ENCODE measurements at places on chromosomes 11 and 22.

DNA sequence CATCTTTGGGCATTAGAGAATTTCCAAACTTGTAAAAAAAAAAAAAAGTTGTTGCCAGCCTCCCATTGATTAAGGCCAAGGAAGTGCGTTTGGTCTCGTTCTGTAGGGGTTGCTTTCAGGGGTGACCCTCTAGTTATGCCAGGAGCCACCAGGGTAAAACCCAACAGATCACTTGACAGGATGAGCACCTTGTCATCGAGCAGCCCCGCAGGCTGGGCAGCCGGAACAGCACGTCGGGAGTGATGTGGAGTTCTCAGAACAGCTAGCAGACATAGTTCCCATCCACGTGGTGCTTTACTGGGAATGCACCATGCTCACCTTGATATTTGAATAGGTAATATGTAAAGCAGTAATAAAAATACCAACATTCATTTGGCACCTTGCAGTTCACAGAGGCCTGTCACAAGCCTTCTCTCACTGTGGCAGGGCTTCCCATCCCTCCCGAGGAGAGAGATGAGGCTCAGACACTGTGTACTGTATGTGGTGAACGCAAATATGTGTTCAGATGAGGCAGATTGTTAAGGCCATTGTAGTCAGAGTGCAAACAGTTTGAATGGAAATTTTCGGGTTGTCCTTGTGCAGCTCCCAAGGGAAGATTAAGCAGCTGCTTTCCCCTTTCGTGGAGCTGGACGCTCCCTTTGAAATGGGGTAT lies 70.9 kb upstream of the SORL1-AS1 start:
- DNase-seq, result no peak

DNA sequence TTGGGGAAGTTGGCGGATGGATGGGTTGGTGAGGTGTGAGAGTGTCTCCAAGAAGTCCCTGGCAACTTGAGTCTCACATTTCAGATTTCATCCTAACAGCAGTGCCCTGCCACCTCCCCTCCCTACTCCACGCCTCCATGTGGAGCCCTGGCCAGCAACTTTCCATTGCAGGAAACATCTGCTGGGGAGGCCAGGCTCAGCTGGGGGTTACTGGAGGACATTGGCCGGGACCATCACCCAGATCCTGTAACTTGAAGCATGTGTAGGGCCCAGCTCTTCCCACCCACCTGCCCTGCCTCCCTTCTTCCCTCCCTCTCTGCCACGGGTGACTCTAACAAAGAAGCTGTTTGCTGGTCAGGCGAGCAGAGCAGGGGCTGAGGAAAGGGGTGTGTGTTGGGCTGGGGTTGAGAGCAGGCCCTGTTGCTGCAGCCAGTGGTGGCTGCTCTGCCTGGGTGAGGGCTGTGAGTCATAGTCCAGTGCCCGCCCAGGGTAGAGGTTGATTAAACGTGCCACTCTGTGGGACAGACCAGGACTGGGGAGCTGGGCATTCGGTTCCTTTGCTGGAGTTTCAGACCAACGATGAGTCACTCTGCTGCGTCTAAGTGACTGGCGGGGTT lies 64.0 kb downstream of the SCN3B start:
- DNase-seq, result peak; percentile 52

- DNase-seq, result peak; percentile 20
Measured at GRCh38 chr11:128776424-128777284, 82.8 kb downstream of the FLI1 start.

GRCh38 chr22:26912655-26913345 lies 255.4 kb downstream of the MIAT start:
- DNase-seq, result no peak

DNA sequence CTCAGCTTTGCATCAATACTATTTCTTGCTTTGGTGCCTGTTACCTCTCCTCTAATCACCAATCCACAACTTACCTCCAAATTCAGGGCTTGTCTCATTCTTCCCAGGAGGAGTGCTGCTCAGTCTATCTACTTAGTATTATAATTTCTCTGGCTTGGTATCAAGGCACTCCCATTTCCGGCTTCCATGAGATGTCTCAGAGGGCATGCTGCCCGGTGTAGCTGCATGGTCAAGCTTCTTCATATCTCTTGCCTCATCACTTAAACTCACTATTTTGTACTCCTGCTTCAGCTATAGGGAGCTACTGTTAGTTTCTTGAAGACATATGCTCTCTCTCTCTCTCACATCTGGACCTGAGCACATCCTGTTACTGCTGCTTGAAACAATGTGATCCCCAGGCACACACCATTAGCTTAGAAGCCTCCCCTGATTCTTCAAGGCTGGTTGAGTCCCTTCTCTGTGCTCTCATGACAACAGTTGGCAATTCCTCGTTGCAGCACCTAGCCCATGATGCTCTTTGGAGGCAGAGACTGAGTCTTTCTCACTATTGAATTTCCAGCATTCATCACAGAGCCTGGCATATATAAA lies 182.8 kb upstream of the SYN3 start:
- DNase-seq, result no peak

- DNase-seq, result no peak
Measured at GRCh38 chr11:22477312-22477711, 139.1 kb downstream of the SLC17A6 start.

GRCh38 chr22:24973872-24974271 lies 21.4 kb downstream of the KIAA1671 start:
- DNase-seq, result no peak

DNA sequence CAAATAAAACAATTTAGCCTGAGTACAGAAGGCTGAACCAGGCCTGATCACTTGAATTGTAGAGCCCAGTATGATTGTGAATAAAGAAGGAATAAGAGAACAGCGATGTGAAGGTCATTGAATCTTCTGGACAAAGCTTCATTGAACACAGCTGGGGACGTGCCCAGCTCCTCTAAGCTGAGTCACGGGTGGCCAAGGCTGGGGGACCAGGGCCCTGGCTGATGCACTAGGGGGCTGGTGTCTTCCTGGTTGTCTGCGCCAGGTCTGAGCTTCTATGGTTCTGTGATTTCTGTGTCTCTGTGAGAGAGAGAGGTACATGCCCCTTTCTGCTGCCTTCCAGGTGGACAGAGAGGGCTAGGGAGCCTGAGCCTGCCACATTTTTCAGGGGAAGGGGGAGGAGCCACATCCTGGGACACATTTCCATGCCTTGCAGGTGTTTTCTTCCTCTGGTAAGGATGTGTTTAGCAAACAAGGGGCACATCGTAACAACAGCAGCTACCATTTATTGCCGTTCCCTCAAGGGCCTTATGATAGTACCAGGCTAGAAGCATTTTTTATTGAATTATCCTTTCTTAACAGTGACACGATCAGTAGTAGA lies 135.7 kb downstream of the C11orf91 start:
- DNase-seq, result peak; percentile 26

DNA sequence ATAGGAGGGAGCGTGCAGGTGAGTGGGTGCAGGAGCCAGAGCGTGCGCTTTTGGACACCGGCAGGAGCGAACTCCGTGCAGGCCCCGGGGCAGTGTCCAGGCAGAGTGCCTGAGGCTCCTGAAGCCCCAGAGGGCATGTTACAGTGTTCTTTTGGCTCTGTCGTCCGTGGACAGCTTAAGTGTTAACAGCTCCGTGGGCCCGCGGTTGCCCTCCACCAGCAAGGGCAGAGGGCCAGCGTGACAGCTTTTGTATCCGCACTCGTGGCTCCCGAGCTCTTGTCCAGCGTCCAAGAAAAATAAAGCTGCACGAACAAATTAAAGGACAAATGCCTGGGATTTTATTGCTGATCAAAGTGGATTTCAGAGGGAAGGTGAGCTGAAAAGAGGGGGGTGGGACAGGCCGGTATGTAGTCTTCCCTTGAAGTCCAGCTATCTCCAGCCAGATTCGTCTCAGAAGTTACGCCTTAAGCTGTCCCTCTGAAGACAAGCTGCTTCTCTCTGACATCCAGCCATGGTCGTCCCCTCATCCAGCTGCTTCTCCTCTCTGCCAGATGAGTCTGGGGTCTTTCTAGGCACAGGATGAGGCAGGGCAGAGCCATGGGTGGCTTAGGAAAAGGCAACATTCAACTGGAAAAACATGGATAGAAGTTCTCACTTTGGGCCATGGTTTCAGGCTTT lies 968 bp upstream of the TMEM109 start:
- no peak for DNase-seq

GRCh38 chr11:77086521-77087472 lies 15.8 kb upstream of the OMP start:
- peak; percentile 22 for DNase-seq

GRCh38 chr11:96279018-96279895 lies 63.7 kb downstream of the MAML2 start:
- peak; percentile 57 for DNase-seq

DNA sequence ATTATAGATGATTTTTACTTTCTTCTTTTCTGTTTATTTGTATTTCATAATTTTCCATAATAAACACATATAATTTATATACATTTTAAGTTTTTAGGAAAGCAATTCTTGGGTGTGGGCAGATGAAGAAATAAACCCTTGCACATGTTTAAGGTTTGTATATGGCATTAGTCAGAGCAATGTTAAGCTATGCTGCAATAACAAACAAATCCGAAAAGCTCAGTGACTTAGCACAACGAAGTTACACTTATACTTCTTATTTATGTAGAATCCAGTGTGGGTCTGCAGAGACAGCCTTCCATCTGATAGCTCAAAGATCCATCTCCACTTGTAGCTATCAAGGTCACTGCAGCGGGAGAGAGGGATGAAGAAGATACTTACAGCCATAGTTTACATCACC lies 68.5 kb upstream of the BARX2 start:
- no peak for DNase-seq

DNA sequence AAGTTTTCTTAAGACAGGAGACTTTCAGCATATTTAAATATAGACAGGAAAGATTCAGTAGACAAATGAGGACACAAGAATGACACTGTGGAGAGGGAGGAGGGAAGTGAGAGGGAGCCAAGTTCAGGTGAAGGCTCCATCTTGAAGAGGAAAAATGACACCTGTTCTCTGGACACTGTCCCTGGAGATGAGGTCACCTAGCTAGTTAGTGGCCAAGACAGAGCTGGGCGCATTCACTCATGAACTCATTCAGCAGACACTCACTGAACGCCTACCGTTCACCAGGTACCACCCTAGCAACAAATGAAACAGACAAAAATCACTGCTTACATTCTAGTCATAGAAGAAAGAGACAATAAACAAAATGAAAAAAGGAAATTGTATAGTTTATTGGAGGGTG lies 103.3 kb upstream of the PARVA start:
- DNase-seq, result no peak

GRCh38 chr11:64152841-64153691 lies 12.8 kb downstream of the MACROD1 start:
- DNase-seq, result peak; percentile 43

- no peak for DNase-seq
Measured at GRCh38 chr22:20946080-20946986, 20.7 kb upstream of the AIFM3 start.

GRCh38 chr11:45050111-45050510 lies 96.3 kb upstream of the PRDM11 start:
- no peak for DNase-seq

- no peak for DNase-seq
Measured at GRCh38 chr11:3166268-3167142, 1.4 kb upstream of the OSBPL5 start.

DNA sequence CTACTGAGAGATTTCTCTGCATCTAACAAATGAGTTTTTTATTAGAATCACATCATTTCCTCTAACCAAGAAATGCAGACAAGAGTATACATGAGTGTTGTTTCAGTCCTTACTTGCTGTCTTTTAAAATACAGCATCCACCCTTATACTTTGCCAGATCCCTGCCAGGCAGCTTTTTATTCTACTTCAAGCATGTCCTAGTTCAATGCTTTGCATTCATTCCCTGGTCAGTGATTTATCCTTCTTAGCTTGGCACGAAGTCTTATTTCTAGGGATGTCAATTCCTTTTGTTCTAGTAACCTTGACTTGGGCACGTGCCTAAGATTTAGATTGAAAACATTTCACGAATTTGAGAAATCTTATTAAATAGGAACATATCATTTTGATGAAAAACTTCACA lies 307.2 kb upstream of the MPPED2 start:
- DNase-seq, result no peak
